ENCODE measurements at places on chromosomes 5 and 9. TPM values are rescaled to one million over a fixed set of nuclear protein-coding genes. Genes with fewer than 3 reads are reported as not detected.

DNA sequence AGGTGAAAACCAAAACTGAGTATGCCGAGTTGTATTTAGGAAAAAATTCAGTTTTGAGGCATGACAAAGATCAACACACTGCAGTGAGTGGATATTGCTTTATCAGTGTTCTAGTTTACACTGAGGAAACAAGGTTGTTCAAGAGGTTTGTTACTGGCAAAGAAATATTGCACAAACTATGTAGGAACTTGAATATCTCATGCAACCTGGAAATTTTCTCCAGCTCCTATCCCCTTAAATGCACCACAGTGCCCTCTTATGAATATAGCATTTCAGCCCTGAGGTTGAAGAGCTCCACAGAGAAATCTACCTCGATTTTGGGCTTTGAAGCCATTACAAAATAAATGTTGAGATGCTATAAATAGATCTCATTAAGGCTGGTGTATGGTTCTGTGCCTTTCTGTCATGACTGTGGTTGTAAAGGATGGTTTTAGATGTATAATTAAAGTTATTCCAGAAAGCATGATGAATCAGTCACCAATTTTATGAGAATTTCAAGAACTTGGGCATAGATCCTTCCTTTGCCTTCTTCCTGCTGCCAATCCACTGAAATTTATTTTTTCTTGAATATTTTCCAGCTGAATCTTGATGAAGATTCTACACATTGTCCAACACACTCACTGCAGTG is 159.3 kb downstream of the SPATA31D1 start:
- no peak for DNase-seq

GRCh38 chr9:106980551-106981101 is 117.7 kb downstream of the ZNF462 start:
- DNase-seq = no peak

DNA sequence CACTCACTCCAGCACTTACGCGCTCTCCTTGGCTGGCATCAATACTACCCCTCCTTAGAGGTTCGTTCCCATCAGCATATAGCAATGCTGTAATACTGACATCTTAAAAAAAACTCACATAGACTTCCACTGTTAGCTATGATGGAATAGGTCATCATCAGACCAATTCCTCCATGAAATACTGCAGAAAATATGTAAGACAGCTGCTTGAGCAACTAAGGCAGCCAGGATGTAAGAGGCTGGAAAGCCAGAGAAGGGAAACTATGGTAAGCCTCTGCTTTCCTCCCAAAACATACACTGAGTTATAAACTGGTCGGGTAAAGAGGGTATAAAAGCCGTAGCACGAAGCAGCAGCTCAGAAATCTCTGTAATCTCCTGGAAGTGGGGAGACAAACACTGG is 33.5 kb downstream of the AUH start:
- no peak for DNase-seq

- no peak for DNase-seq
These were observed 384.3 kb upstream of the RFX3 start for GRCh38 chr9:3909966-3910650.

DNA sequence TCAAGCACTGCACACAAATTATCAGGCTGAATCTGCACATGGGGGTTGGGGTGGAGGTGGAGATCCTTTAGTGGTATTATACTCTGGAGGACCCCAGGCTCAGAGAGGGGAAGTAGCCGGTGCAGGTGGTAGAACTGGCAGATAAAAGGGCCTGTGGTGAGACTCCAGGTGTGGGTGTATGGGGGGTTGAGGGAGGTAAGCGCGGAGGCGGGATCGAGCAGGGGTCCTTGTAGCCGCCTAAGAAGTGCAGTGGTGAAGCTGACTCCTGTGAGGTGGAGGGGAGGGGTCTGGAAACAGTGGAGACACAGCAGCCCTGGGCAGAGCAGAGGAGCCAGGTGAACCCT is 841 bp downstream of the ACSL6 start:
- DNase-seq = no peak

- DNase-seq = no peak
These were observed 99.8 kb upstream of the VCAN start for GRCh38 chr5:83371726-83372125.

DNA sequence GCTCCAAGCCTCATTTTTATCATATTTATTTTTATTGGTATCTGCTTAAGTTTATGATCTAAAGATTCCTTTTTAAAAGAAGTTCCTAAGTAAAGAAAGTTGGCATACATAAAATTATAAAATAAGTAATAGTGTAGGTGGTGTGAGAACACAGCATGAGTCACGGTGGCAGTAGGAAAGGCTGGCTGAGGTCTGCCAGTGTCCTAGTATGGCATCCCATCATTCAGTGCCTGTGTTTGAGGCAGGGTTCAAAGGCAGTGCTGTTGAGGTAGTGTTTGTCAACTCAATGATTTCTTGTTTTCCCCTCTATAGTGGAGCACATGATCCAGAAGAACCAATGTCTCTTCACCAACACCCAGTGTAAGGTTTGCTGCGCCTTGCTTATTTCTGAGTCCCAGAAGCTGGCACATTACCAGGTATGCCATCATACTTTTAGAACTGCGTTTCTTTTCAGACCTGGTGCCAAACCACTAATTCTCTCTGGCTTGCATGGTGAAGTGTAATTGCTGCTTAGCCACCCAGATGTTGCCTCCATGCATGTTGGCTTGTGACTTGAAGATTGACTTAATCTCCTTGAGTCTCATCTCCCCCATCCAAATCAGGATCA is 18.4 kb downstream of the ZNF346 start:
- DNase-seq = no peak

DNA sequence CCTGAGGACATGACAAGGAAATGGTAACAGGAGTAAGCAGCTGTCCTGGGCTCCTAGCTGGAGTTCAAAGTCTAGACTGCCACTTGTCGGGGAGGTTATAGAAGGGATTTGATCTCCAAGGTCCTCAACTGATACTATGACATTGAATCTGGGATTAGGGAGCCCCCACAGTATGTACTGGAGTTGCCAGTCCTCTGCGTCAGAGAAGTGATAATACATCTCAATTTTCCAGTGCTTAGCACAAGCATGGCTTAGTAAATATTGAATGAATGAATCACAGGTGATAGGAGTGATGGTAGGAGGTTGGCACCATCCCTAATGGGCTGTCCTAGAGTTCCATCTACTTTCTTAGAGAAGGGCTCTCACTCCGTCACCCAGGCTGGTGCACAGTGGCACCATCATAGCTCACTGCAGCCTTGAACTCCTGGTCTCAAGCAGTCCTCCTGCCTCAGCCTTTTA is 6.2 kb upstream of the TPM2 start:
- DNase-seq = no peak

- DNase-seq = no peak
These were observed 7.7 kb downstream of the LHFPL2 start for GRCh38 chr5:78640662-78641474.

DNA sequence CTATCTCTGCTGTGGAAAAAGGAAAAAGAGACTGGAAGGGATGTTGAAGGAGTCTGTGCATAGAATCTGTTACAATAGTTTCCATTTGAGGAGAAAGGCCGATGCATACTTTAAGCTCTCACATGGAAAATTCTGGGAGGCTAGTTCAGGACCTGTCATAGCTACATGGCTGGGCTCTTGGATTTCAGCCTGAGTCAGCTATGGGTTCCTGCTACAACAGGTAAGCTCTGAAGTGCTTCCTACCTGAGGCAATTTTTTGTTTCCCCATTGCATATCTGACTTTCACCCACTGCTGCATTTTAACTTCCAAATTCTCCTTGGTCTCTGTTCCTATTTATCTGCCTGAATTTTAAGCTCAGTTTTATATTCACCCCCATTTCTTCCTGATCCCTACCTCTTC is 310.7 kb downstream of the RAB3C start:
- no peak for DNase-seq

GRCh38 chr9:129237164-129237611 is 59.1 kb upstream of the IER5L start:
- peak; percentile 83 for DNase-seq

DNA sequence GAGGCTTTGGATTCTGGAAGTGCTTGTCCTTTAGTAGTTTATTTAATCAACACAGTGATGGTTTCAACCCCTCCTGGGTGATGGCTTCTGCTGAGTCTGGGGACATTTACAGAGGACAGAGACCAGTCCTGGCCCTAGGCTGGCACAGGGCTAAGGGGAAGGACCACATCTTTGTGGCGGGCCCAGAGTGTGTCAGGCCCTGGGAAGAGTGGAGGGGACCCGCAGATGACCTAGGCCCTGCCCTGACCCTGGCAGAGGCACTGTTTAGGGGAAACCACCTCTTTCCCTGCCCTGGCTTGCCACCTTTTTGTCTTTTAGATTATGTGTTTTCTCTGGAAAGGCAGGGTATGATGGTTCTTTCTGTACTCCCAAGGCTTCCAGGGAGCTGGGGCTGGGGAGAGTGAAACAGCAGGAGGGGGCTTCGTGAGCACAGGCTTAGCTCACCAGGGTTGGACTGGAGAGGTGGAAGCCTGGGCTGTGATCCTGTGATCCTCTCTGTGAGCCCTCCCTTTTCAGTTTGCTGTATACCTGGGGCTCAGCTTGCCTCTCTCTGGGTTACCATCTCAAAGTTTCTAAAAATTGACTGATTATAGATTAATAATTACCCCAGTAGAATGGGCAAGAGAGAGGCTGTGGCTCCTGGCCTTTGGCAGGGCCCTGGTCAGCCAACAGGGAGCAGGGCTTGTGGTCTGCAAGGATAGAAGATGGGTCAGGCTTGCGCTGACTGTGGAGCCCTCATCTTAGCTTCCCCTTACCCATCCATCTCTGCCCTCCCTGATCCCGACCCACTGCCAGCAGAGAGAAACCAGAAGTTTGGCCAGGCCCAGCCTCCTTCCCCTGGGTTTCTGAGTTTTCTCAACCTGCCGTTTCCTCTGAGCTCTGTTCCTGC is 1.7 kb upstream of the SYNPO start:
- no peak for DNase-seq

GRCh38 chr5:179278546-179278945 is 66.7 kb downstream of the ADAMTS2 start:
- DNase-seq = no peak

DNA sequence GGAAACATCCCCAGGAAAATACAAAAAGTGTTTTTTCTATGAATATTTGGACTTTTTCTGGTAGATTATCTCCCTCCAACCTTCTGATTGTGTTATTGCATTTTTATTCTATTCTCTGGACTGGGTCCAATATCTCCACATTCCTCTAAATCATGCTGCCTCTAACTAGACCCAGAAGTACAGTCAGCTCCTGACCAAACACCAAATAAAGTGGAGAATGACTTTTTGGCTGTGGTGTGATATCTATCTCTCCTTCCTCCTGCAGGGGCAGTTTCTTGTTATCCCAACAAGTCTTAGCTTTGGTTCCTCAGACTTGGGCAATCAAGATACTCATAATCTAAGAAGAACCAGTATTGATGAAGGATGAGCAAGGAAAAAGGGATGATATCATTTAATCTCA is 3.2 kb upstream of the RAI14 start:
- DNase-seq = no peak

DNA sequence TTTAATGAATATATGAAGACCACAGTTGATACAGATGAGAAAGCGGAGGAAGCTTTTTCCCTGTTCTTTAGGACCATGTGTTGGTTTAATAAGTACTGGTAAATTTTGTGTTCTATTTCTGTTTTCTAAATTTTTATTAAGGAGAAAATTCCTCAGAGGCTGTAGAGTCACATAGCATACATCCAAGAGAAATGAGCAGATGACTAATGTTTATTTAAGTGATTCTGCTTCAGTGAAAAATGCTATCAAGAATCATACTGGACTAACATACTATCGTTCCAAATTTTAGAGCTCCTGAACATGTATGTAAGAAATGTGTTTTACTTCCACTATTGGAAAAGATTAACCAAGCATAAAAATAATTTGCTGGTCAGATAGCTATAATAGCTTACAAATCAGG is 115.0 kb downstream of the KIAA1958 start:
- DNase-seq = no peak

GRCh38 chr9:129331772-129332500 is 153.9 kb upstream of the IER5L start:
- DNase-seq = no peak

GRCh38 chr5:3886524-3887451 is 291.2 kb downstream of the IRX1 start:
- DNase-seq = no peak

Gene MYMK
- total RNA-seq = not detected

Gene ZNF484
- total RNA-seq = 5.8 TPM

Gene ENG
- 10.5 TPM for total RNA-seq

Gene GLT6D1
- total RNA-seq = not detected

Gene RGMB
- 5.0 TPM for total RNA-seq

All from activated naive CD4-positive, alpha-beta T cell treated with anti-CD3 and anti-CD28 coated beads for 36 hours (primary cell).